ENCODE measurements at places on chromosomes 3 and 15. TPM values are rescaled to one million over a fixed set of nuclear protein-coding genes. Genes with fewer than 3 reads are reported as not detected.

Gene MUSTN1
- 1.4 TPM for total RNA-seq

- H3K27ac ChIP-seq: no peak overlapping the region
- peaks cover 12% of the 10 kb centered on the region for H3K4me1 ChIP-seq
- DNase-seq: no peak
- no peaks in the 10 kb centered on the region for H3K27me3 ChIP-seq
Measured at GRCh38 chr15:49079340-49080039, 33.2 kb upstream of the SECISBP2L start.

DNA sequence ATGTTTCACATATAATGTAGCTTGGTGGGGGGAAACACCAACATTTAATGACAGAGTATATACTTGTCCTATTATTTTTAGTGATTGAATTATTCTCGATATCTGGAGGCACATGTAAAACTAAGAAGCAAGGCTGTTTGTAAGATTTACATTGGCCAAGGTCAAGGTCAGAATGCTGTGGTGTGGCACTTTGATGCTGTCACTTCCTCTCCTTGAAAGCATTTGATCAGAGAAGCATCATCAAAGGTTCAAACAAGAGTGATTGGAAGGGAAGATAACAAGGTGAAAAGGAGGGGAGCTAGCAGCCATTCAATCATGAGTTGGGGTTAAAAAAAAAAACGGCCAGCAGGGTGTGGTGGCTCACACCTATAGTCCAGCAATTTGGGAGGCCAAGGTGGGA lies 26.4 kb downstream of the RTF1 start:
- H3K27ac ChIP-seq: no peak overlapping the region
- no peak overlapping the region for H3K4me3 ChIP-seq
- no peaks in the 10 kb centered on the region for H3K4me1 ChIP-seq

- H3K27me3 ChIP-seq: no peaks in the 10 kb centered on the region
- H3K27ac ChIP-seq: no peak overlapping the region
- H3K4me3 ChIP-seq: no peak overlapping the region
- H3K4me1 ChIP-seq: peaks cover 3% of the 10 kb centered on the region
- DNase-seq: no peak
- H3K36me3 ChIP-seq: no peaks in the 10 kb centered on the region
Measured at GRCh38 chr3:30400926-30401325, 205.5 kb upstream of the TGFBR2 start.

Gene ZDHHC19
- not detected for total RNA-seq

GRCh38 chr3:44128057-44128775 lies 113.5 kb upstream of the TOPAZ1 start:
- no peak for DNase-seq
- no peaks in the 10 kb centered on the region for H3K36me3 ChIP-seq
- no peaks in the 10 kb centered on the region for H3K4me1 ChIP-seq

DNA sequence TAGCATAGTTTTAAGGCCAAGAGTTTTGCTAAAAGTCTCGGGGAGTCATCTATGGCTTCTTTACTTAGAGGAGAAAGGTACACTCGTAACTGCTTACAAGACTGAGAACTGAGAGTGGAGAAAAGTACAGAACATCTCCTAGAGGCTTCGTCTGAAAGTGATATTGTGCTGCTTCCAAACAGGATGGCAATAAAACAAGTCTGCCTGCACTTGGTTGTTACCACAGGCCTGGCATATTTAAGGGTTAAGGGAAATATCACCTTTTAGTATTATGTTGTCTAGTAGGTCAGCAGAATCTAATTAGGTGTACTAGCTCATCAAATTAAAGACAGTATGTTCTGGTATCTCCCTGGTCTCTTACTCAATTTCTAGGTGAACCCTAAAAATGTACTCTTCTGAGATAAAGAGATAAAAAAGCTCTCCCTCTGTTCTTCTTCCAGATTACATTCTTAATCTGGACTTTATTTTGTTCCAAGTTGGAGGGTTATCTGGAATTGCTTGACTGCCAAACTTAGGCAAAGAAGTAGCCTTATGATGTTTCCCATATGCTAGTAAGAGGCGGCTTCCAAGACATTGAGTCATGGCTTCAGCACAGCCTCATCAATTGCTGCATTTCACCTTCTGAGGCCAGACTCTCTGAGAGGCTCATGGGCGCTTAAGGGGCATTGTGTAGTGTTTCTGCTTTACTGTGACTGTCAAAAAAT lies 181.3 kb downstream of the LSAMP start:
- H3K27me3 ChIP-seq: no peaks in the 10 kb centered on the region
- no peaks in the 10 kb centered on the region for H3K36me3 ChIP-seq
- H3K4me3 ChIP-seq: no peak overlapping the region
- DNase-seq: no peak
- H3K4me1 ChIP-seq: no peaks in the 10 kb centered on the region

GRCh38 chr3:44136421-44136820 lies 105.3 kb upstream of the TOPAZ1 start:
- no peak overlapping the region for H3K27ac ChIP-seq
- no peaks in the 10 kb centered on the region for H3K4me1 ChIP-seq
- peaks cover 6% of the 10 kb centered on the region for H3K27me3 ChIP-seq
- no peaks in the 10 kb centered on the region for H3K36me3 ChIP-seq

GRCh38 chr15:29822684-29823459 lies 604 bp upstream of the TJP1 start:
- no peaks in the 10 kb centered on the region for H3K36me3 ChIP-seq
- peak; percentile 77 for DNase-seq
- peak overlapping the region; percentile 86 for H3K4me3 ChIP-seq
- peak overlapping the region; percentile 95 for H3K27ac ChIP-seq
- H3K27me3 ChIP-seq: no peaks in the 10 kb centered on the region

GRCh38 chr15:38461066-38461833 lies 7.3 kb downstream of the FAM98B start:
- peaks cover 6% of the 10 kb centered on the region for H3K4me1 ChIP-seq
- H3K36me3 ChIP-seq: no peaks in the 10 kb centered on the region
- DNase-seq: peak; percentile 51
- H3K27ac ChIP-seq: no peak overlapping the region

Gene GOLGA6L7
- total RNA-seq: not detected

DNA sequence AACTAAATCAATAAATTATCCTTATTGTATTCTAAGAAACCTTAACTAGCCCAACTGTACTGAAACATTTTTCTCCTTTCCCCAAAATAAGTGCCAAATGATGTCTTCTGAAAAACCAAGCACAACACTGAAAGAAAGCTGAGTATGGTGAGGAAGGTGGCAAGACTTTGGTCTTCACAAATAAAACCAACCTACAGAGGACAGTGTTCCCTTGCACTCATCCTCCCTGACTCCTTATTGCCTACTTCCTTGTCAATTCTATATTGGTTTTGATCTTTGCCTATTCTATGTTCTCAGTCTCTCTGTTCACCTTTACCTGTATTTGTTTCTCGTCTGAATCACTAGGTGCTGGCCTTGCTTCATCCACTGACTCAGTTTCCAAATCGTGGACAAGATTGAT lies 490.1 kb upstream of the ZNF385D start:
- no peak overlapping the region for H3K27ac ChIP-seq
- H3K4me3 ChIP-seq: no peak overlapping the region
- H3K27me3 ChIP-seq: no peaks in the 10 kb centered on the region
- no peak for DNase-seq
- no peaks in the 10 kb centered on the region for H3K36me3 ChIP-seq
- H3K4me1 ChIP-seq: no peaks in the 10 kb centered on the region

Gene CKMT1A
- total RNA-seq: not detected

DNA sequence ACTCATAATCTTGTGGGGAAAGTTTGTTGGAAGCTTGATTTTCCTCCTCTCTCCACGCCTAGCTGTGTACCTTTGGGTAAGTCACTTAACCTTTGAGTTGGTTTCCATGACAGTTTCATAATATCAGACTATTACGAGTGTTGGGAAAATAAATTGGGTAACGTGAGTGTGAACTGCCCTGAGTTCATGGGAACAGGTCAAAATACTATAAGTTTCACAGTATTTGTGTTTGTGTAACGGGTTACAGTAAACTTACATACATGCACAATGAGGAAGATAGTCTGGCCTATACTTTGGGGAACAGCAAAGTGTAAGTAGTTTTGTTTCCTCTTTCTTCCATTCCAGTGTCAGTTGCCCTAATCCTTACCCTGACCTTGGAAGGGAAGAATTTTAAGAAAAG lies 509.9 kb downstream of the MECOM start:
- no peak overlapping the region for H3K4me3 ChIP-seq
- peaks cover 17% of the 10 kb centered on the region for H3K27me3 ChIP-seq
- no peak overlapping the region for H3K27ac ChIP-seq
- H3K4me1 ChIP-seq: no peaks in the 10 kb centered on the region
- no peaks in the 10 kb centered on the region for H3K36me3 ChIP-seq

Gene MUC20
- total RNA-seq: 0.36 TPM

- H3K27me3 ChIP-seq: no peaks in the 10 kb centered on the region
- H3K36me3 ChIP-seq: no peaks in the 10 kb centered on the region
- H3K4me3 ChIP-seq: no peak overlapping the region
- H3K27ac ChIP-seq: no peak overlapping the region
- H3K4me1 ChIP-seq: no peaks in the 10 kb centered on the region
Measured at GRCh38 chr3:7798276-7798675, 703.3 kb upstream of the LMCD1 start.

DNA sequence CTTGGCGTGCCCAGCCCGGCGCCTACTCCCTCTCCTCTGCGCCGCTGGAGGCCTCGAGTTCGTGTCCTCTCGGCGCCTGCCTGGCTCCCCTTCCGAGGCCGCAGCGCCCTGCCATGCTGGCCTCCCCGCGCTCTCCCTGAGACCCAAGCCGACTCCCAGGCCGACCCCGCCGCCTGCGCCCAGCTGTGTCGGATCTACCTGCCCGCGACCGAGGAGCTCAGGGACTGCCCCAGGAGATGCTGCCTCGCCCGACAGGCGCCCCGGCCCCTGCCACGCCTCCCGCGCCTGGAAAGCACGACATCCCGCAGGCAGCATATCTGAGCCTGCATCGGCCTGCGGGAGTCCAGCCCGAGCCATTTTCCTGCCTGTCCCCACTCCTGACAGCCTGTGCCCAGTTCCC lies 16.1 kb downstream of the PAQR9 start:
- no peaks in the 10 kb centered on the region for H3K36me3 ChIP-seq
- peak overlapping the region; percentile 23 for H3K4me3 ChIP-seq
- DNase-seq: no peak

Gene LRRC3B
- not detected for total RNA-seq

DNA sequence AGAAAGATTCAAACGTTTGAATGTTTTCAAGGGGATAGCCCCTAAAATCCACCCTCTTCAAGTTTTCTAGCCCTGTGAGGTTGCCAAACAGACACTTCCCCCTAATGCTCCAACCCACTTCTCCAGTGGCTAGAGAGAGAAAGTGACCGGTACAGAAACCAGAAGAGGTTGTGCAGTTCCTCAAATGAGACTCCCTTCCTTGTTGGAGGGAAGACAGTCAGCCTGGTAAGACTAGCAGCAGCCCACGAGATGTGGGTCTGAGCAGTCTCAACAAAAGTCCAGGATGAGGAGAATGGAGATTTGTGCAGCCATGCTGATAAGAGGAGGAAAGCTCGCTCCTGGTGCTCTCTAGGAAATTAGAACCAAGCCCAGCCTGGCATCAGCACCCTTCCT lies 222.8 kb upstream of the TPRG1 start:
- H3K4me1 ChIP-seq: peaks cover 25% of the 10 kb centered on the region
- no peaks in the 10 kb centered on the region for H3K27me3 ChIP-seq
- no peak overlapping the region for H3K4me3 ChIP-seq
- peak overlapping the region; percentile 79 for H3K27ac ChIP-seq
- no peak for DNase-seq

- peaks cover 25% of the 10 kb centered on the region for H3K4me1 ChIP-seq
- H3K36me3 ChIP-seq: peaks cover 23% of the 10 kb centered on the region
- peak; percentile 87 for DNase-seq
- H3K27me3 ChIP-seq: no peaks in the 10 kb centered on the region
- peak overlapping the region; percentile 90 for H3K27ac ChIP-seq
- no peak overlapping the region for H3K4me3 ChIP-seq
Measured at GRCh38 chr3:156535162-156535627, 19.7 kb downstream of the SSR3 start.

DNA sequence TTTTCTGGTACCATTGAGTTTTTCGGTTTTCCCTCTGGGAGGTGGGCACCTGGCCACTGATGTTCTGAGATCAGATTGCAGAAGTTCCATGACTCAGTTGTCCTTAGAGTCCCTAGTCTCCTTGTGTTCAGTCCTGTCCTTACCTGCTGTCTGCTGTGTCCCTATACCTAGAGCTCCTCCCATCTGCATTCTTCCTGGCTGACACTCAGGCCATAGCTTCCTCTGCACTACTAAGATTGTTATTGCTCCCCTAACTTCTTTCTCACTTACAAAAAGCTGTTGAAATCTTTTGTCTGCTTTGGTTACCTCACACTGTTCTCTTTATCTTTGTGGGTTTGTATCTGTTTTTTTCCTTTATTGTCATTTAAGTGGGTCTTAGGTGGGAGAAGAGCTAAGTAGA lies 13.2 kb downstream of the USP3 start:
- no peak overlapping the region for H3K27ac ChIP-seq
- no peaks in the 10 kb centered on the region for H3K36me3 ChIP-seq
- H3K27me3 ChIP-seq: no peaks in the 10 kb centered on the region

DNA sequence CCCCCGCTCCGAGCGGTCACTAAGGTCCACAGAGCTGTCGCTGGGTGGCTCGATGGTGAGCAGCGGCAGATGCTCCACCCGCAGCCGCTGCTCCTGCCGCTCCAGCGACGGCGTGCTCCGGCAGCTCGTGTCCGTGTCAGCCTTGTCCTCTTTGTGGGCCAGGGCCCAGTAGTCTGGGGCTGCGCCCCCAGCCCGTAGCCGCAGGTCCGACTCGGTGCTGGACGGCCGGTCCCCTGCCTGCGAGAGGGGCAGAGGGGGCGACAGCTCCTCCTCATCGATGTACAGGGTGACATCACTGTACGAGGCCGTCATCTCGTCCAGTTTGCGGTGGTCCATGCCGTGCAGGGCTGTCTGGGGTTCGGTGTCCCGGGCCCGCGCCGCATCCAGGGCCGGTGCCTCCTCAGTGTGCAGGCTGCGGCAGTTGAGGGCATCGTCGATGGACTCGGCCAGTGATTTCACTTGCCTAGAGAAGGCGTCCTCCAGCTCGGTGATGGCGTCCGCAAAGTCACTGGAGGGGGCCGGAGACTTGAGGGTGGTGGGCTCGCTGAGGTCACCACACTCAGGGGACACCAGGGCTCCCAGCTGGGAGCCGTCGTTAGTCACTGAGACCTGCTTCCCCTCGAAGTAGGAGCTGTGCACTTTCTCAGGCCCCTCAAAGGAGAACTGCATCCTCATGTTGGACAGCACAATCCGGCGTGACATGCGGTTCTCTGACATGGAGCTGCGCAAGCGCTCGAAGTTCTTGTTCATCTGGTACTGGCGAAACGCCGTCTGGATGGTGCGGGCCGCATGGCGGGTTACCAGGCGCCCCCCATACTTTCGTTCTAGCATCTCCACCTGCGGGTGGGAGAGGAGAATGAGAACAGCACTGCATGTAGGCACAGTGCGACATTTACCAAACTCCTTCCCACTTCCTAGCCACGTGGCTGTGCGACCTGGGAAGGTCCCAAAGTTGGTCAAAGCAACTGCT lies 94.8 kb upstream of the RPL32 start:
- no peaks in the 10 kb centered on the region for H3K27me3 ChIP-seq
- H3K4me1 ChIP-seq: peaks cover 28% of the 10 kb centered on the region
- no peak overlapping the region for H3K27ac ChIP-seq
- no peak for DNase-seq

GRCh38 chr15:70742928-70743327 lies 20.4 kb downstream of the UACA start:
- no peak for DNase-seq
- peak overlapping the region; percentile 67 for H3K27ac ChIP-seq
- H3K4me1 ChIP-seq: peaks cover 33% of the 10 kb centered on the region
- H3K36me3 ChIP-seq: no peaks in the 10 kb centered on the region

GRCh38 chr3:184314700-184315542 lies 515 bp downstream of the EIF4G1 start:
- DNase-seq: peak; percentile 97
- H3K4me1 ChIP-seq: peaks cover 29% of the 10 kb centered on the region
- peak overlapping the region; percentile 90 for H3K27ac ChIP-seq
- no peaks in the 10 kb centered on the region for H3K27me3 ChIP-seq
- H3K4me3 ChIP-seq: peak overlapping the region; percentile 97

Gene COPG1
- 305 TPM for total RNA-seq

Gene EPHA3
- 12.7 TPM for total RNA-seq

- no peaks in the 10 kb centered on the region for H3K36me3 ChIP-seq
- no peak for DNase-seq
- no peaks in the 10 kb centered on the region for H3K27me3 ChIP-seq
Measured at GRCh38 chr3:17928502-17929145, 186.2 kb upstream of the TBC1D5 start.
